Activated CD4-positive, alpha-beta T cell treated with anti-CD3 and anti-CD28 coated beads, Interleukin-2, amount 50 U/mL, for 4 hours (primary cell): ENCODE measurements at places on chromosomes 4 and X.

DNA sequence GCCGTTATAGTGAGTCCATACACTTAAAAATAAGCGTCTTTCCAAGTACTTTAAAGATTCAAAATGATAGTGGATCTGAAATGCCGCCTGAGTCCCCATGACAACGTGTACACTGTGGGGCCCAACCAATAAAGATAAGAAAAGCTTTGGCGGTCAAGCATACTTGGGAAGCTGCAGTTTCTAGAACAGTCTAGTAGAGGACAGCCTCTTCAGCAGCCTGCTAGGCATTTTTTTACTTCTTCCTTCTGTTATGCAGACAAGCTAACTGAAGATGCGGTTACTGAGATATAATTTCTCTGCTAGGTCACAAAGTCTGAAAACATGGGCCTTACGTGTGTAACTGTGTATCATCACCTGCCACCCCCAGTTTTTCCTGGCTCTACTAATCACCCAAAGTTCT, 402 bp upstream of the UPRT start:
- DNase-seq: no peak

DNA sequence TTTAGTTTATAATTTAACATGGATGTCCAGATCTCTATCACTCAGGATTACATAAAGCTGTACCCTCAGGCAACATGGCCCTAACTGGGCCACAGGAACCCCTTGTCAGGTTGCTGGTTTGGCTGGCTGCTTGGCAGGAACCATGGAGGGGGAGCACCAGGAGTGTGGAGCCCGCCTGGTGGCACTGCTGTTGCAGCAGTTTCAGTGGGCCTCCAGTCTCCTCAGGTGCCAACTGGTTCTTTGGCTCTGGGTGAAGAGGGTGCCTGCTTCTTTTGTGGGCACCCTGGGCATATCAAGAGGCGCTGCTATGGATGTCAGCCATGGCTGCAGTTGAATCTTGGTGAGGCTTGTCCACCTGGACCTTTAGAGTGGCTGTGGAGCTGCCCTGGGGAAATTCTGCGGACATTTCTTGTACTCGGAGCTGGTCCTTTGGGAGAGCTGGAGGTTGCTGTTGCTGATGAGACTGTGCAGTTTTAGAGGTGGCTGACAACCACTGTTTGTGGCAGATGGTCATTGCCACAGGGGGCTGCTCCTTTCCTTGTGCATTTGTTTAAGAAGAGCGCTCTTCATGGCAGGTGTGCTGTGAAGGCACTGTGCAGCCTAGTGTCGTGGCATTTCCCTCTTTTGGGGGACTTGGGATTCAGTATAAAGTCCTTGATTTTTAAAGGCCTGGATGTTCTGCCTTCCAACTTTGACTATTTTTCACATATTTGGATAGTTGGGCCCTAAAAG, 10.3 kb upstream of the SMIM14 start:
- no peak for DNase-seq

DNA sequence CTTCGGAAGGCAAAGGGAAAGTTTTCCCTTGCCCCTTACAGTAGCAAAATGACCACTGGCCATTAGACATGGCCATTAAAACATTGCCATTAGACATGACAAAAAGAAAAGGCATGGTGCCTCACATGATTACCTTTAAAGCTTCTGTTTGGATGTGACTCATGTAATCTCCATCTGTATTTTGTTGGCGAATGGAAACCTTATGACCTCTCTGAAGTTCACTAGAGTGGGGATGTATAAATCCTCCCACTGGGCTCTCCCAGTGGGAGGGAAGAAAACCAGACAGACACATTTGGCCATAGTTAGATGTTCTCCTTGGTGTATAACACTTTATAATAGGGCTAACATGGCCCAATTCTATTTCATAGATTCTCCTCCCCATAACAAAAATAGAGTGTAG, 152.6 kb downstream of the MAGEB17 start:
- DNase-seq: no peak

GRCh38 chr4:55396308-55397125, 760 bp downstream of the TMEM165 start:
- DNase-seq: no peak

DNA sequence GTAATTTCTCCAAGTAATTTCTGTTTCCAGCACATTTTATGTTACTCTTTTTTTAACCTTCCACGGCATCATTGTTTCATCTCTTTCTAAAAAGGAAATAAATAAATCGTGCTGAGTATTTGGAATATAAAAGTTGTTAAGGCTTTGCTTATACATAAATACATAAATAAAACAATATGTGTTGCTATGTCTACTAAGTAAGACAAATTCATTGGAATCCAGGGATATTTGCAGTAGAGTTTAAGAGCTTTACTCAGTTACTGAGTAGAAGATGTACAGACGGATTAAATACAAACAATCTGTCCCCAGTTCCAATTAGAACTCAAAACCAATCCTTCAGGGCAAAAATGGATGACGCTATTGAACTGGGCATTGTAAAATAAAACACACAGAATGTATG, 1.4 kb downstream of the ARHGAP24 start:
- DNase-seq: no peak

- DNase-seq: no peak
Measured at GRCh38 chr4:89539797-89540711, 232.5 kb upstream of the GPRIN3 start.

DNA sequence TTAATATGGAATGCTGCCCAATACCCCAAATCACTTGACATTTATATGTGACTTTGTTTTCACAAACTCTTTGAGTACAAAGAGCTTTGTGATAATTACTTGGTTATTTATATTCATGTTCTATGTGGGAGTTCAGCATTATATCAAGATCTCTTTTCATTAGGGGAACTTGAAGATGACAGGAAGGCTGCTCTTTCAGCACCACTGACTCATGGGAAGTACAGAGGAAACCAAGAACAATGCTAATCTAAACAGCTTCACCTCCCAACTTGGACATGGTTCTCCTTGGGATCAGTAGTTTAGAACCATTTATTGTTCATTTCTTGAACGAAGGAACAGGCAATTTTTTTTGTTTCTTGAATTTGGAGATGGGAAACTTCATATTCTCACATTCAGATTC, 184.0 kb upstream of the AFF2 start:
- no peak for DNase-seq

DNA sequence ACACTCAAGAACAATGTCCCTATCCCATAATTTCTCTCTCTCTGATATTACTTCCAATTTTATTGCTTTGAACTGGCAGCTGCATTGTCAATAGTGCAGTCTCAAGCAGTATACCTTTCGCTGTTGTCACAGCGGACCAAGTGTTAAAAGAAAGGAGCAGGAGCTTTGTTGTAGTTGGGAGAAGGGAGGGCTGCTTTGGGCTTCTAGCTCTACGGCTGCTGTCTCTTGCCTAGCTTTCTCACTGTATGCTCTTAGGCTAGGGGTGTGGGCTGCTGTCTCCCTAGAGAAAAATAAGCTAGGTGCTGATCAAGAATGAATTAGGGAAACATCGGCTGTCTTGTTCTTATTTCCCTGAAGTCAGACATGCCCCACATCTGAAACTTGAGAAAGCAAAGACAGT, 52.5 kb downstream of the TRPC5OS start:
- no peak for DNase-seq

DNA sequence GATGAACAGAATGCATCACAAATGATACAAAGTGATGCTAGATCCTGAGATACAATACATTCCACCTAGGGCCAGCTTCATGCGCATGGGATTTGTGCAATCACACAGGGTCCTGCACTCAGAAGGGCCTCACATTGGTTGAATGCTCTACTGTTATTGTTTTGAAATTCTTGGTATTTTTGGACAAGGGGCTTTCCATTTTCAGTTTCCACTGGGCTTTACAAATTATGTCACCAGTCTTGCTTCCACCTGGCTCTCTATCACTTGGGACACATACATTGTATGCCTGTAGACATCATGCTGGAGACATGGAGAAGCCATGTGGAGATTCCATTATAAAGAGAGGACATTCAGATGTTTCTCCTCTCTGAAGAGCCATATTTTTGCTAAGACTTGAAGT, 155.8 kb downstream of the NAA11 start:
- DNase-seq: no peak
